ENCODE measurements at places on chromosomes 7 and 10.

DNA sequence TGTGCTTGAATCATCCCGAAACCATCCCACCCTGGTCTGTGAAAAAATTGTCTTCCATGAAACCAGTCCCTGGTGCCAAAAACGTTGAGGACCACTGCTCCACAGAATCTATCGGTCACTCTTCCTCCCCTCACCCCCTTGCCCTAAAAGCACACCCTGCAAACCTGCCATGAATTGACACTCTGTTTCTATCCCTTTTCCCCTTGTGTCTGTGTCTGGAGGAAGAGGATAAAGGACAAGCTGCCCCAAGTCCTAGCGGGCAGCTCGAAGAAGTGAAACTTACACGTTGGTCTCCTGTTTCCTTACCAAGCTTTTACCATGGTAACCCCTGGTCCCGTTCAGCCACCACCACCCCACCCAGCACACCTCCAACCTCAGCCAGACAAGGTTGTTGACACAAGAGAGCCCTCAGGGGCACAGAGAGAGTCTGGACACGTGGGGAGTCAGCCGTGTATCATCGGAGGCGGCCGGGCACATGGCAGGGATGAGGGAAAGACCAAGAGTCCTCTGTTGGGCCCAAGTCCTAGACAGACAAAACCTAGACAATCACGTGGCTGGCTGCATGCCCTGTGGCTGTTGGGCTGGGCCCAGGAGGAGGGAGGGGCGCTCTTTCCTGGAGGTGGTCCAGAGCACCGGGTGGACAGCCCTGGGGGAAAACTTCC is 784 bp upstream of the SERPINE1 start:
- peak; percentile 64 for DNase-seq

DNA sequence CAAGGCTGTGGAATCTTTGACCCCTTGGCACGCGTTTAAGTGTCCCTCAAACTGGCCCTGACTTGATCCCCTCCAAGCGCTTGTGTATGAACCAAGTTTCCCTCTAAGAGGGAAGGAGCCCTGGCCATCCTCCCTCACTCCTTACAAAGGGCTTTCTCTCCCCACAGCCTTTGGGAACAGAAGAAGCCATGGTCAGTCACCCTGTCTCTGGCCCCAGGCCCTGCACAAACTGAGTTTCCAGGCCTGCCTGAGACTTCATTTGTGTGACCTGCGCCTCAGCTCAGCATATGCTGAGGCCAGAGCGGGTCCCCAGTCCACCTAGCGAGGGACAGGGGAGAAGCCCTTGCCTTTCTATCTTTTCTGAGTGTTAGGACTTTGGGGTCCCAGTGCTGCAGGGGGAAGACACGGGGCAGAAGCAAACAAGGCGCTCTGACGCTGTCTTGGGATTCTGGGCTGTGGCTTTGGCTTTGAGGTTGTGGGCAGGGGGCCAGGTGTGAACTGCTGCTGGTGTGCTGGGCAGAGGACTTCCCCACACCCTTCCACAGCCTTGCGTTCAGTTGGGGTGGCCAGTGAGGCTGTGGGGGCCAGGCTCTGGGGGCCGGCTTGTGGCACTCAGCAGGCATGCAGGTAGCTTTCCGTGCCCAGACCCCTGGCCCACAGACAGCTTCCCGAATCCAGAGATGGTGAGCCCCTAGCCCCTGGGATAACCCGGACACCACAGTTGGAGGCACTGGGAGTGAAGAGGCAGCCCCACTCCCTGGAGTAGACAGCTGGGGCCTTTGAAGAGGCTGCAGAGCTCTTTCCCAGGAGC is 1.5 kb downstream of the RET start:
- DNase-seq: no peak

GRCh38 chr10:130931256-130931655 is 380.3 kb downstream of the TCERG1L start:
- no peak for DNase-seq

DNA sequence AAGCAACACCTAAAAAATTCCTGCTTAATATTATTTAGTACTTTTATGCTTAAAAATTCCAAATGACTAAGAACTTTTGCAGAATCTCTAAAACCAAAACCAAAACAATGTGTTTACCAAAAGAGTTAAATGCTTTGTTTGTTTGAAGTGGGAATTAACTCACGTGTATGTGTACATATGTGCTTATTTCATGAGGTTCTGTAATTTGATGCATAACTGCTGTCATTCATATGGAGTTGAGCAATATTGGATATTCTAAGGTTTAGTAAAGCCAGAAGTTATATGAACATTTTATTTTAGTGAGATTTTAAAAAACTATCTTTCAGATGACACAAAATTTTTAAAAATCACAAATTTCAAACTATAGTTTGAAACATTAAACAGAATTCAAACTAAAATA is 157.1 kb downstream of the PIP4K2A start:
- DNase-seq: no peak

DNA sequence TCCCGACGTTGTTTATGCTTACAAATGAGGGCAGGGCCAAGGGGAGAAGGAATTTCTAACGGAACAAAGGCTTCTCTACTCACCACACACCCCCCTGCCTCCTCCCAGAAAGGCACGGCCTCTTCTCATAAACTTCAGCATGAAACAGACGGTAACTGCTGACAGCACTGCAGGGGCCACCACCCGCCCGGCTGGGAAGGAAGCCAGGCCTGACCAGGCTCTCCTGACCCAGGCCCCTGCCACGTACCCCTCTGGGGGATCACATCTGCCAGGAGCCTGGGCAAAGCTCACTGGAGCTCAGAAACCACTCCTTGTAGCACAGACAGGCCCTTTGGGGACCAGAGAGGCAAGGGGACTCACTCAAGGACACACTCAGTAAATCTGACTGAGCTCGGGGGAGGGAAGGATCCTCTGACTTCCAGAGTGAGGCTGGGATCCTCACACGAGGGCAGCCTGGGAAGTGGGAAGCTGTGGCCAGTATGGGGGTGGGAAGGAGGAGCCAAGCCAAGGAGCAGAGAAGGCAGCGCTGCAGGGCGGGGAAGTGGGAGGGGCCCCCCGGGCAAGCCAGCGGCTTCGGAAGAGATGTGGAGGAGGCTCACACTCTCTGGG is 46.1 kb downstream of the ZCCHC24 start:
- peak; percentile 89 for DNase-seq

All from thyroid gland (tissue), 4 donors.